Naive thymus-derived CD4-positive, alpha-beta T cell (primary cell): ENCODE measurements at places on chromosomes 5 and 9. TPM values are rescaled to one million over a fixed set of nuclear protein-coding genes. Genes with fewer than 3 reads are reported as not detected.
A peak's percentile ranks its signal among the peaks of the same experiment; 100 is the strongest.

Gene TAF1L
- 0.05 TPM for total RNA-seq

Gene MCTP1
- 5.8 TPM for total RNA-seq

Gene SHISAL2B
- total RNA-seq, result not detected

Gene CDC20B
- total RNA-seq, result not detected

Gene JAK2
- 17.5 TPM for total RNA-seq

Gene CDKN2B-AS1
- 0.21 TPM for total RNA-seq

Gene TEX48
- not detected for total RNA-seq

Gene TMEM252
- total RNA-seq, result not detected

GRCh38 chr9:98929071-98929470 lies 14.6 kb upstream of the COL15A1 start:
- no peak overlapping the region for H3K4me3 ChIP-seq
- DNase-seq, result no peak
- no peak overlapping the region for H3K27ac ChIP-seq

DNA sequence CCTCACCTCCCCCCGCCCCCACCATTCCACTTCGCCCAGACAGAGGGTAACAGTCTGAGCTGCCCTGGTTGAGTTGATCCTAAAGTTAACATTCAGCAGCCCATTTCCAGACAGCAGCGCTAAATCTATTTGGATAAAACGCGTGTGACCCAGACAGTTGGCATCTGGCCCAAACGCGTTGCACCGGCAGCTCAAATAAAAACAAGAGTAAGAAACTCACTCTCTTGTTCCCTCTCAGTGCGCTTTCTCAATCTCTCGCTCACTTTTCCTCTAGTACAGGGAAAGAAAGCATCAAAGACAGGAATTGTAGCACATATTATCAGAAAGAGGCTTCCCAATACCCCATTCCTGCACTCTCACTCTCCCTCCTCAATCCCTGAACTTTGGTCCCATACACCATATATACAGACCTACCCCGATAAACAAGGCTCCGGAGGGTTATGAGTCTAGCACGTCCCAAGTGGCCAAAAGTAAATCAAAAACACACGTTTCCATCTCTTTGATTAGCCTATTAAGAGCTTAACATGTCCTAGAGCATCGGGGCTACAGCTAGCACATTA lies 1.3 kb downstream of the ADAMTS6 start:
- H3K27ac ChIP-seq, result peak overlapping the region; percentile 23
- no peaks in the 10 kb centered on the region for H3K27me3 ChIP-seq
- H3K4me1 ChIP-seq, result peaks cover 3% of the 10 kb centered on the region
- DNase-seq, result peak; percentile 15
- peak overlapping the region; percentile 70 for H3K4me3 ChIP-seq

GRCh38 chr5:147904110-147904509 lies 2.2 kb downstream of the C5orf46 start:
- H3K4me1 ChIP-seq, result no peaks in the 10 kb centered on the region
- no peak overlapping the region for H3K4me3 ChIP-seq
- DNase-seq, result no peak
- no peaks in the 10 kb centered on the region for H3K27me3 ChIP-seq

DNA sequence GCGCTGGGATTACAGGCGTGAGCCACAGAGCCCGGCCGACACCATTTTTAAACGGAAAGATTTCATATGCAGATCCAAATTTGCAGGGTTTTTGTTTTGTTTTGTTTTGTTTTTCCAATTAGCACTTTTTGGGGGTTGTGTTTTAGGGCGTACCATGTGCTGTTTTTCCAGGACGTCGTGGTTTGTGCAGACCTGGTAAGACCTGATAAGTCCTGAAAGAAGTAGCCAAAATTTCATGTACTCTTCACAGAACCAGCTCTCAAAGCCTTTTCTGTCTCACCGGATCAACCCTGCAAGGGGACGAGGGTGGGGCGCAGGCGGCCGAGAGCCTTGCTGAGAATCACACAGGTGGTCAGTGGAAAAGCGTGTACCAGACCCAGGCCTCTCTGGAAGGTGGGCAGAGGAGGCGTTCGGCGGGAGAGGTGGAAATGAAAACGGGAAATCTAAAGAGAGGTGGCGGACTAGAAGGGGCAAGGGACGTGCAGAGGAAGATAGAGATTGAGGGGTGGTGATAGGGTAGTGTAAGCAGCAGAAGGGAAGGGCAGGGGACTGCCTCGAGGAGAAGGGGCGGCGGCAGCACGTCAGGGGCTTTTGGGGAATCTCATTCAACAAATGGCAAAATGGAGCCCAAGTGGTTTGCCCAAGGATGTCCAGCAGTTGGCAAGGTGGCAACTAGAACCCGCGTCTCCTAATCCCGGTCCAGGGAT lies 1.1 kb upstream of the FAF2 start:
- H3K4me1 ChIP-seq, result peaks cover 22% of the 10 kb centered on the region
- H3K27me3 ChIP-seq, result no peaks in the 10 kb centered on the region
- DNase-seq, result peak; percentile 27
- H3K4me3 ChIP-seq, result peak overlapping the region; percentile 99

- H3K27me3 ChIP-seq, result no peaks in the 10 kb centered on the region
- DNase-seq, result peak; percentile 53
- peaks cover 8% of the 10 kb centered on the region for H3K4me1 ChIP-seq
- H3K27ac ChIP-seq, result peak overlapping the region; percentile 23
- no peak overlapping the region for H3K4me3 ChIP-seq
These were observed 15.3 kb downstream of the HNRNPH1 start for GRCh38 chr5:179608131-179608581.

- H3K27me3 ChIP-seq, result no peaks in the 10 kb centered on the region
- no peaks in the 10 kb centered on the region for H3K4me1 ChIP-seq
- H3K36me3 ChIP-seq, result no peaks in the 10 kb centered on the region
- no peak for DNase-seq
These were observed 198.1 kb downstream of the C9orf50 start for GRCh38 chr9:129422843-129423192.

DNA sequence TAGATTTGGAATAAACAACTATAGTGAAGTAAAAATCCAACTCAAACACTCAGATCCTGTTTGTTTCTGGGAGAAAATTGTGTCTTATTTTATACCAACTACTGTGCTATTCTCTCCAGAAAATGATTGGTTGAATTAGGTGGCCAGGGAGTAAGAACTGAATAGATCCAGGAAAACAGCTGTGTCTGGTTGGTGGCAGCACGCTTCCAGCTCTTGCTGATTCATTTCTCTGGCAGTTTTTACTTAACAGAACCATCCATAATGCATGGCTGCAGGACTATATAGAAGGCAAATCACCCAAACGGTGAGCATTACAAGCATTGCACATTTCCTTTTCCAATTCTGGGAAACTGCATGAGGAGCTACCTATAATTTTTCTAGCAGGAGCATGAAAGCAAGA lies 29.5 kb downstream of the DMAC1 start:
- no peaks in the 10 kb centered on the region for H3K27me3 ChIP-seq
- no peak overlapping the region for H3K27ac ChIP-seq
- no peak for DNase-seq

DNA sequence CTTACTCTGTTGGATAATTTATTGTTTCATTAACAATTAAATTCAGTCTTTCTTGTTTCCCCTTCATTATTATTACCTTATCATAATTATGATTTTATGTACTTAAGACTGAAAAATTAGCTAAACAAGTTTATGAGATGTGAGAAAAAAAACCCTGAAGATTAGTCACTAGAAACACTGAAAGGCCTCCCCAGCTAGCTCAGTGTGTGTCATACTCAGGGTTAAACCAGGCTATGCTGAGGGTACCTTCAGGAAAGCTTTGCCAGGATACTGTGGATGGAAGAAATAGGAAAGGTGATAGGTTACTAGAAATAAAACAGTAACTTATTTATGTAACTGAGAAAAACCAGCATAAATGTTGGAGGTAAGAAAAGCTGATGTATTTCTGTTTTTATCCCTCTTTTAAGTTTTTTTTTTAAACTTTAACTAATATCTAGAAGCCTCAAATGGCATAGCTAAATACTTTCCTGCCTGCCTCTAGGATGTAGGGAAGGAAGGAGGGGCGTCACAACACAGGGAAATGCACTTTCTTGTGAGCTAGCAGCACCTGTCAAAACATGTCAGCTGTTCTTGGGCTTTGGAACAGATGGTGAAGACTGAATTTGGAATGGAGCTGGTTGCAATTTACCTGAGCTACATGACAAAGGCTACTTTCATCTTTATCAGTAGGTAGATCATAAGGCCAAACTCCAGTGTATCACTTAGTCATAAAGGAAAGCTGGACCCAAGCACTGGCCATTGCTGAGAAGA lies 24.2 kb downstream of the NMRK1 start:
- no peak overlapping the region for H3K4me3 ChIP-seq
- no peaks in the 10 kb centered on the region for H3K4me1 ChIP-seq
- H3K36me3 ChIP-seq, result peaks cover 4% of the 10 kb centered on the region
- DNase-seq, result no peak

- H3K27ac ChIP-seq, result no peak overlapping the region
- H3K27me3 ChIP-seq, result no peaks in the 10 kb centered on the region
- H3K4me1 ChIP-seq, result peaks cover 7% of the 10 kb centered on the region
- no peaks in the 10 kb centered on the region for H3K36me3 ChIP-seq
These were observed 158.3 kb upstream of the PITX1 start for GRCh38 chr5:135192351-135192750.

DNA sequence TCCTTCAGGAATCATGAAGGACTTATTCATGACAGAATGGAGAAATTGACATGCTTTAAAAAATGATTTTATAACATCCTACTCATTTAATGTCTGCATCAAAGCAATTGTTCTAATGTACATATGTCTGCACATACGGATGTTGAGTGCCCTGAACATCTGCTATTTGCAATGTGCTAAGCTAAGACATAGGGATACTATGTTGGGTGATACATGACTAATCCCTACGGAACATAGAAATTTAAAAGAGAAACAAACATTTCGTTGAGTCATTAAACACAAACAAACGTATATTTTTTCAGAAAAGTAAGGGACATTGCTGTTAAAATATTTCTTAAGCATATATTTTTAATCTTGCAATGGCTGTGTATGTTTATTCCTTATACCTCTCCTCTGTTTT lies 686.5 kb upstream of the ADAMTS16 start:
- no peaks in the 10 kb centered on the region for H3K4me1 ChIP-seq
- DNase-seq, result no peak
- no peaks in the 10 kb centered on the region for H3K36me3 ChIP-seq

DNA sequence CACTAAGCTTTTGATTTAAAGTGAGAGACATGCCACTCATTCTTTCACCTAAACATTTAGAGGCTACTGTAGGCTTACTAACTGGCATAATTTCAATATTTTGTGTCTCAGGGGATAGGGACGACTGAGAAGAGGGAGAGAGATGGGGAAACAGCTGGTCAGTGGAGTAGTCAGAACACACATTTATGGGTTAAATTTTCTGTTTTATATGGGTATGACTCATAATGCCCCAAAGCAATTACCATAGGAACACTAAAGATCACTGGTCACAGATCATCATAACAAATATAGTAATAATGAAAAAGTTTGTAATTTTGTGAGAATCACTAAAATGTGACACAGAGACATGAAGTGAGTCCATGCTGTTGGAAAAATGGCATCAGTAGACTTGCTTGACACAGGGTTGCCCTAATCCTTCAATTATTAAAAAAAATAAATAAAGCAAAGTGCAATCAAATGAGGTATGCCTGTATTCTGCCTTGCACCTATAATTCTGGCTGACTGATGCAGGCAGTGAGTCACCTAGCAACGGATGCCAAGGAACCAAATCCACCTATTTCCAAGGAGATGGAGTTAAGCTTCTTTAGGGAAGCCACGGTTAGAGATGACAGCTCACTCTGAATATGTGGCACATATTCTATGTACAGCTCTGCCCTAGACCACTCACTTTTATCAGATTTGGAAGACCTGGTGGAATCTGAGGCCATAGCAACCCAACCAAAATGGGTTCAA lies 166.1 kb downstream of the MARCHF11 start:
- no peak for DNase-seq
- H3K27ac ChIP-seq, result no peak overlapping the region

DNA sequence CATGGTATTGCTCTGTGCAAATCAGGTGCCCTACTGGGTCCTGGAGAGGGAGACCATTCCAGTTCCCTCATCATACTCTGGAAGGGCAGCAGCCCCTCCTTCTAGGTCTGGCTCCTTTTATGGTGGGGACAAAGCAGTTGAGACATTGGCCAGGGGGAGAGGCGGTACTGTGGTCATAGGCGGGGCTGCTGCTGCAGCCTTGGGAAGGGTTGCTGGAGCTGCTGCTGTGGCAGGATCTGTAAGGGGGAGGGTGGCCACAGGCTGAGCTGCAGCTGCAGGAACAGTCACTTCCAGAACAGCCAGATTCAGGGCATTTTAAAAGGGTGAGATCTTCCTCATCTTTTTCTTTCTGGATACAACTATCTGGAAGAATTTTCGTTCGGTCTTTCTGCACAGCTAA lies 233.0 kb upstream of the SGCD start:
- DNase-seq, result no peak
- no peaks in the 10 kb centered on the region for H3K4me1 ChIP-seq
- no peak overlapping the region for H3K4me3 ChIP-seq
- H3K36me3 ChIP-seq, result no peaks in the 10 kb centered on the region
- no peaks in the 10 kb centered on the region for H3K27me3 ChIP-seq
- no peak overlapping the region for H3K27ac ChIP-seq

DNA sequence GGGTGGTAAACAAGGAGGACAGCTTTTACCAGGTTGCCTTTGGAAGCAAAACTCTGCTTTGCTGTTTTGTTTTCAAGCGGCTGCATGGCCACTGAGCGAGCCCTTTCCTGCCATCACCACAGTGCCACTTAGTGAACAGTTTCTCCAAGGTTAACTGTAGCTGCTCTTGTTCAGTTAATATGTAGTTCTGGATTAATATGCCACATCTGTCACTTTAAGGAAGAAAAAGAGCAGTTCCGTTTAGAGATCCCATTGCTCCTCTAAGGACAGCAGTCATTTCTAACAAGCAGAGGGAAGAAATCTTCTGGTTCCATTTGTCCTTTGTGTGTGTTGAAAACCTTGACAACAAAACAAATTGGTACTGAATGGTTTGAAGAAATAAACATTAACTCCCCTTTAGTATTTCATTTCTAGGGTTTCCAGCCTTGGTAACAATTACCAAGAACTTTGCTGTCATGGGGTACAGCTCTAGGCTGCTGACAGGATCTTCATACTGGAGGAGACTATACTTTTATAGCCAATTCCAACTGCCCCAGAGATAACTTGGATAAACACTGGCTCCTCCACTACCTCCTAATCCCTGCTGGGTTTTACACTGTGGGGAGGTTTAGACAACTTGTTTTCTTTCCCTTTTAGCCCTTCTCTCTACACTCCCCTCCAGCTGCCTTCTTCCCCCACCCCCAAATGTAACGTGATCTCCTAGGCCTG lies 10.3 kb upstream of the ABL1 start:
- no peaks in the 10 kb centered on the region for H3K27me3 ChIP-seq
- H3K36me3 ChIP-seq, result no peaks in the 10 kb centered on the region
- DNase-seq, result no peak
- no peak overlapping the region for H3K27ac ChIP-seq

GRCh38 chr9:69579760-69580581 lies 92.2 kb downstream of the APBA1 start:
- H3K4me1 ChIP-seq, result no peaks in the 10 kb centered on the region
- H3K27me3 ChIP-seq, result no peaks in the 10 kb centered on the region
- H3K36me3 ChIP-seq, result no peaks in the 10 kb centered on the region
- H3K27ac ChIP-seq, result no peak overlapping the region
- no peak for DNase-seq

DNA sequence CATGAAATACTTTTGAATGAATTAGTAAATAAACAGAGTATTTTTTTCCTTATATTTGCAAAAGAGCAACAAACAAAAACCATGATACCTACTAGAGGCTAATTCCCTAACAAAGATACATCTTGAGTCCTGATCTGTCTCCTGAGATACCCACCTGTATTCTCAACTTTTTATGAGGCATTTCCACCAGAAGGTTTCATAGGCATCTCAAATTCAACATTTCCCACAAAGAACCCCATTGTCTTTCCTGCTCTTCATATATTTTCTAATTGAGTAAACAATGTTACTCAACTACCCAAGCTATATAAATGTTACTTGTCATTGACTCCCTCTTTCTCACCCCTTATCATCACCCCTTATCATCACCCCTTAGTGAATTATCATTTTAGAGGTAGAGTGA lies 119.4 kb upstream of the RAI14 start:
- no peak for DNase-seq
- no peak overlapping the region for H3K4me3 ChIP-seq
- H3K4me1 ChIP-seq, result no peaks in the 10 kb centered on the region
- no peaks in the 10 kb centered on the region for H3K27me3 ChIP-seq
- no peaks in the 10 kb centered on the region for H3K36me3 ChIP-seq
